ENCODE measurements at places on chromosomes 2 and 18.

GRCh38 chr18:36496022-36496421 is 198.5 kb downstream of the FHOD3 start:
- DNase-seq = no peak

DNA sequence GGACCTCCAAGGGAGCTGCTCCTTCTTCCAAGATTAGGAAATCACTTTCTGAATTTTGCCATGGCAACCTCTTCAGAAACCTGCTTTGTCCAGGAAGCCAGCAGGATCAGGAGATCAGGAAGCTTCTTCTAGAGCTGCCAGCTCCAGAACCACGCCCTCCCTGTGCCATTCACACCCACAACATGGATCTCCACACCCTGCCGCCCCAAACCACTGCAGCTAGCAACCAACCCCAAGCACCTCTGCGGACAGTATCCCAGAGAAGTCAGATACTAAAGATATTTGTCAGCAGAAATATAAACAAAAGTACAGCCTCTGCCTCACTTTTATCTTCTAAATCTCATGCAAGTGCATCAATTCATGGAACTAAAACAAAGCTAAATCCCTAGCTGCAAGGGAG is 106.4 kb downstream of the VIT start:
- DNase-seq = no peak

- DNase-seq = no peak
These were observed 58.9 kb upstream of the SMAD7 start for GRCh38 chr18:49009661-49010060.

DNA sequence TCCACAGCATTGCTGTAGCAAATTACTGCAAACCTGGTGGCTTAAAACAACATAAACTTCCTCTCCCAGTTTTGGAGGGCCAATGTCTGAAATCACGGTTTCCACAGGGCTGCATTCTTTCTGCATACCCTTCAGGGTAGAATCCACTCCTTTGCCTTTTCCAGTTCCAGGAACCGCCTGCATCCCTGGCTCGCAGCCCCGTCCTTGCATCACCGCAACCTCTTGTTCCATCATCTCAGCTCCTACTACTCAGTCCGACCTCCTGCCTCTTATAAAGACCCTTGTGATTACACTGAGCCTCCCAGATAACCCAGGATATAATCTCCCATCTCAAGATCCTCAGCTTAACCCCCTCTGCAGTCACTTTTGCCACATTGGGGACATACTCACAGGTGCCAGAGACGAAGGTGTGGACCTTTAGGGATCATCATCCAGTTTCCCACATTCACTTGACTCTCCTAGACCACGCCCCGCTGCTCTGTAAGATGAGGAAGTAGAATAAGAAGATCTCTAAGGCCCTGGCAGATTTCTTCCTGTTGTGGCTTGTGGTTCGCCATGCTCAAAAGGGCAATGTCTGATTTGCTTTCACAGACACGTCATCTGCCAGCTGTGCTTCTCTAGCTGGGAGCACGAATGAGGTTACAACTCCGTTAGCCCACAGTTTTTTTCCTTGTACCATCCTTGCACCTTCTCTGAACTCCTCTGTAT is 103.6 kb upstream of the AGAP1 start:
- no peak for DNase-seq

GRCh38 chr2:15919716-15920434 is 20.5 kb upstream of the MYCN start:
- no peak for DNase-seq

- DNase-seq = no peak
These were observed 113.7 kb upstream of the SPRED2 start for GRCh38 chr2:65545837-65546805.

DNA sequence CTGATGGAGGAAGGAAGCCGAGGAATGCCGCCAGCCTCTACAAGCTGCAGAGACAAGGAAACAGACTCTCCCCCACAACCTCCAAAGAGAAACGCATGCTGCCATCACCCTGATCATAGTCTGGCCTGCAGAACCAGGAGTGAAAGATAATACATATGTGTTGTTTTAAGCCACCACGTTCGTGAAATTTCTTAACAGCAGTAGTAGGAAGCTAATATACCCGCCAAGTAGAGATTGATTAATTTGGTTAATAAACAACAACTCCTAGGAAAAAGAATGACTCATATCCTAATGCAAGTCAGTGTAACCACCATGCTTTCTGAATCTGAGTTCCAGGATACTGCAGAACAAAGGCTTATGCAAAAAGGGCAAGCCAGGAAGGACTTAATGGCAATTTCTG is 36.6 kb downstream of the LONRF2 start:
- no peak for DNase-seq

GRCh38 chr2:68828887-68829708 is 42.1 kb downstream of the BMP10 start:
- peak; percentile 91 for DNase-seq

GRCh38 chr2:230582851-230583283 is 129.8 kb upstream of the CAB39 start:
- DNase-seq = no peak

GRCh38 chr18:62596145-62597005 is 73.5 kb downstream of the ZCCHC2 start:
- no peak for DNase-seq

GRCh38 chr2:169010633-169011460 is 20.3 kb downstream of the ABCB11 start:
- no peak for DNase-seq

GRCh38 chr2:8851811-8852560 is 14.6 kb upstream of the KIDINS220 start:
- DNase-seq = no peak

DNA sequence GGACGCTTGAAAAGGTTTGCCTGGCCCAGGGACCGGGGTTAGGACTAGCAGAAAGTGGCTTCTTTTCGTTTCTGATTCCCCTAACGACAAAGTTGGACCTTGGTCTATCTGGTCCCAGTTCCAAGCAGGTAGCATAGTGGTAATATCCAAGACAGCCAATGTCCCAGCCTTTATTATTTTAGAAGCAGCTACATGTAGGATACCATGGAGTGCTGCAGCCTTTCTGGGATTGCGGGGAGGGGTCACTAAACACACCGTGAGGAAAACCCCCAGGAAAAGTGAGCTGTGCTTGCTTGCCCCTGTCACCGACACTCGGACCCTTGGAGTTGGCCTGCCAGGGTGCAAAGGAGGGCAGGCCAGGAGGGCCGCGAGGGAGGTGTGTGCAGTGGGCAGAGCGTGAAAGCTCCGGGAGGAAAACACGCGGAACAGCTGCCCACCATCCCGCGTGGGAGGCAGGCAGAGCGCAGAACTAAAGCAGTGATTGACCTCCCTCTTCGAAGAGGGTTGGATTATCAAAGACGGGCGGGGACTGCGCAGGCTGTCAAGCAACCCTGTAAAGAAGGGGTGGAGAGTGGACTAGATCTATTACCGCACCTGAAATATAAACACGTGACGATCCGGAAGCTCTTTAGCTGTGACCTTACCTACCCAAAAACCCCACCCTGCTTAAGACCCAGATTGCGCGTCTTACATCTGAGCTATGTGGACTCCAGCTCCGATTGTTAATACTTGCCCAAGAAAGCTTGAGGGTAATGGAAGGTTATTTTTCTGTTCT is 624 bp upstream of the MAP4K3 start:
- no peak for DNase-seq

GRCh38 chr2:45724335-45724734 is 72.9 kb downstream of the PRKCE start:
- peak; percentile 9 for DNase-seq

DNA sequence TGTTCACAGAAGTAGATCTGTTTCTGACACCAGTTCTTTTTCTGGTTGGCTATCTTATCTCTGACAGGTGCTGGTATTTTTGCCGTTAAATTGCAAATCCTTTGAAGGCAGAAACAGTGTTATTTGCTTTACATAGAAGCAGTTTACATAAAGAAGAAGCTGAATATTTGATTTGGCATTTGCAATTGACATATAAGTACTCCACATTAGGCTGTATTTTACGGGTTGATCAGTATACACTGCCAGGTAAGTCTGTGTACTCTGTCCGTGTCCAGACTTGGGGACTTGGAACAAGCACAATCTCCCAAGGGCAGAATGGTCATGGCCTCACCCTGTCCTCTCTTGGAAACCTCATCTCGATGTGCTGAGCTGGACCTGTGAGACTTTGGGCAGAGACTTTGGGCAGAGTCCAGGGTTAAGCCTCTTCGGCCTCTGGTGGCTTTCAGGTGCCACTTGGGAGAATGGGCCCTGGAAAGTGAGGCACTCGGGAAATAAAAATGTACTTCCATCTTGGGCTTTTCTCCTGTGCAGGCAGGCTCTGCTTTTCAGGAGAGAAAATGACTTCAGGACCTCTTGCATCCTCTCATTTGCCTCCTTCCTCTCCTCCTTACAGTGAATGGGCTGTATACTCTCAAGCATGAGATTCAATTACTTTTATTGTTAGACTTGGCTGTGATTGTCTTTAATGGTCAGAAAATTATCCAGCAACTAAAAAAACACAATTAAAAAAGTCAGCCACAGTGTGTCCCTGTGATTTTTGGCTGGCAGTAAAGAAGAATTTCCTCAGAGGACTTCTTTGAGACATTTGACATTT is 108.5 kb downstream of the RAPGEF4 start:
- DNase-seq = no peak

GRCh38 chr18:13441736-13442135 is 223.2 kb downstream of the LDLRAD4 start:
- DNase-seq = peak; percentile 15

- no peak for DNase-seq
These were observed 200.0 kb upstream of the NCKAP5 start for GRCh38 chr2:133768256-133768655.
